ENCODE measurements at places on chromosomes 13 and 19.

DNA sequence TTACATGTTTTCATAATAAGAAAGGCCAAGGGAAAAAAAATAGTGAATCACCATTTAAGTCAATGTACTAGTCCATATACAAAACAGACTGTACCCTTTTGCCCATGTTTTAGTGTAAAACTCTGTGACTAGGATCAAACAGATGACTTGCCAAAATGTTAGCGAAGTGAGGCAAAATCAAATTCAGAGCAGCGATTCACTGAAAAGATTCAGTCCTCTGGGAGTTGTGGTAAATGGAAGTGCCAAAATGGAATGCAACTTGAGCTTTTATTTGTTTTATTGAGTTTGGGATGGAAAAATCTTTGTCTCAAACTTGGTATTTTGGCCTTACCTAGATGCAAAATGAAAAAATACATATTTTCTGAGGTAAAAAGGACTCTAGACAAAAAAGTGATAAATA is 9.1 kb downstream of the CDADC1 start:
- DNase-seq = no peak

- DNase-seq = no peak
These were observed 2.2 kb upstream of the RINL start for GRCh38 chr19:38880076-38880881.

GRCh38 chr19:31658993-31659896 is 310.0 kb upstream of the TSHZ3 start:
- no peak for DNase-seq

DNA sequence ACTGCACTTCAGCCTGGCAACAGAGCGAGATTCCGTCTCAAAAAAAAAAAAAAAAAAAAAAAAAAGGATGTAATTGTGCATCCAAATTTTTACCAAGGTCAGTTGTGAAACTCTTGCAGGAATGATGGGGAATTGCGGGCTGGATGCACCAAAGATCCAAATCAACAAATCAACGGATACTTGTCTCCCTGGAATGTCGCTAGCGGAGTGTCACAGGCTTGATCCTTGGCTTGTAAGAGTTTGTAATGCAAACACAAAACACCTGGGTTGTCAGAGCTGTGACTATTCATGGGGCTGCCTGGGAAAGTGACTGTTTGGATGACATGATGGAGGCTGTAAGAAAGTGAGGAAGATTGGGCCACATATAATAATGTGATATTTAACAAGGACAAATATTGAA is 4.2 kb downstream of the KANK3 start:
- DNase-seq = no peak

DNA sequence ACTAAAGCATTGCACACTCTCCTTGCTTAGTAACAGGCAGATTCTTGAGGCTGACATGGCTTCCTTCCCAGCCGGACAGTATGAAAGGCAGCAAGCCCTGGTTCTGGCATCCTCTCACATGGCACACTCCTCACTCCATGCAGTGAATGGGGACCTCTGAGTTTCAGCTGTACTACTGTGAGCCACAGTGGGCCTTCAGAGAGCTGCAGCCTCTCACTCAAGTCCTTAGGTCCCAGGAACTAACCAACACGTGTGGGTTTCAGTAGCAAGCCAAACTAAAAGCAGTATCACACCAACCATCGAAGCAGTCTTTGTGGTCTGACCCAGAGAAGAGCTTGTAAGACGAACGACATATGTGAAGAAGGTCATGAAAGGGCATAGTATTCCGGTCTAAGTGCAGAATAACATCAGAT is 128.2 kb downstream of the TBC1D4 start:
- no peak for DNase-seq

DNA sequence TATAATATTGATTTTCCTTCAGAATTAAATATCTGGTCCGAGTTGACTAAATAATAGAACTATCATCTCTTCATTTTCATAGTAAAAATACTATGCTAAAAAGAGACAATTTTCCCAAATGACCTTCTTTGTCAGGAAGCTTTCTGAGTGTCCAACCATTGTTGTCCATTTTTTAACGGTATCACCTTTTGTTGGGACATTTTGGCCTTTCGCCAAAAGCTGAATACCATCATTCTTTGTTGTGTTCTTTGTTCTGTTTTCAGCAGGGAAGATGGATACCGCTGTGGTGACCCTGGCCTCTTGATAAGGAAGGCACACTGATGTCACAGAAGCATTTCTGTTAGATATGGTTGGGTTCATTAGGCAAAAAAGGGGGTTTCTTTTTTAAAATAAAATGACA is 654.4 kb upstream of the GPC6 start:
- no peak for DNase-seq
